Small intestine (tissue), 16 donors: ENCODE measurements at places on chromosomes 16 and 17. TPM values are rescaled to one million over a fixed set of nuclear protein-coding genes. Genes with fewer than 3 reads are reported as not detected.

Gene AKAP1
- polyA plus RNA-seq = 97.7 TPM

GRCh38 chr17:80939151-80940145 is 52.2 kb upstream of the CHMP6 start:
- no peak for DNase-seq

Gene KIF19
- polyA plus RNA-seq = 1.4 TPM

Gene CDH16
- polyA plus RNA-seq = 0.91 TPM

DNA sequence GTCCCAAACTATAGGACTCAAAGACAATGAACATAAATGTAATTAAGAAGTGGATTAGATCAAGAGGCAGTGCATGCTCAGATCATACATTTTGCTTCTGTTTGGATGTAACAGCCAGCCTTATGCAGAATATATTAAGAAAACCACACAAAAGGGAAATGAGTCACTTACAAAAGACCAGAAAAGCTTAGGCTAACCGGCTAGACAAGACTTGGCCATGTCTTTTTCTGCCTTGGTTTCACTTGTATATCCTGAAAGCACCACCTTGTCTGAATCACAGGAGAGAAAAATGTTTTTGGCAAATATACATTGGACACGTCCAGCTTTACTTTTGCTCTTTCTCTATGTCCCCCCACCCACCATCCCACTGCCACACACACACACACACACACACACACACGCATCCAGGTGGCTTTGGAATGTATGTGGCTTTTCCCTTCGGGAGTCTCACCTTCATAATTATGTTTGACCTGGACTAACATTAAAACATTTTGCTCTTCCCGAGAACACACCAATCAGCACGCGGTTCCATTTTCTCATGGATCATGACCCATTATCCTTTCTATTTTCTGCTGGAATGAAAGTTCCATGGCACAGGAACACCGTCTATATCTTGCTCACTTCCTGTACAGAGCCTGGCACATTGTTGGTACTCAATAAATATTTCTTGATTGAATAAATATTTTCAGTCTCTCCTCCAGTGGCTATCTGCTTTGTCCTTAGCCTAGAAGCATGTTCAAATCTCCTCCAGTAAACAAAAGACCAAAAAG is 64.6 kb downstream of the CDK5R1 start:
- peak; percentile 37 for DNase-seq

- no peak for DNase-seq
Observed at GRCh38 chr17:32993977-32994376, 2.3 kb downstream of the SPACA3 start.

- no peak for DNase-seq
Observed at GRCh38 chr17:79947351-79948031, 88.2 kb downstream of the TBC1D16 start.

Gene DNAH17
- polyA plus RNA-seq = not detected

GRCh38 chr17:83100220-83100852 is 20.9 kb downstream of the METRNL start:
- DNase-seq = no peak

DNA sequence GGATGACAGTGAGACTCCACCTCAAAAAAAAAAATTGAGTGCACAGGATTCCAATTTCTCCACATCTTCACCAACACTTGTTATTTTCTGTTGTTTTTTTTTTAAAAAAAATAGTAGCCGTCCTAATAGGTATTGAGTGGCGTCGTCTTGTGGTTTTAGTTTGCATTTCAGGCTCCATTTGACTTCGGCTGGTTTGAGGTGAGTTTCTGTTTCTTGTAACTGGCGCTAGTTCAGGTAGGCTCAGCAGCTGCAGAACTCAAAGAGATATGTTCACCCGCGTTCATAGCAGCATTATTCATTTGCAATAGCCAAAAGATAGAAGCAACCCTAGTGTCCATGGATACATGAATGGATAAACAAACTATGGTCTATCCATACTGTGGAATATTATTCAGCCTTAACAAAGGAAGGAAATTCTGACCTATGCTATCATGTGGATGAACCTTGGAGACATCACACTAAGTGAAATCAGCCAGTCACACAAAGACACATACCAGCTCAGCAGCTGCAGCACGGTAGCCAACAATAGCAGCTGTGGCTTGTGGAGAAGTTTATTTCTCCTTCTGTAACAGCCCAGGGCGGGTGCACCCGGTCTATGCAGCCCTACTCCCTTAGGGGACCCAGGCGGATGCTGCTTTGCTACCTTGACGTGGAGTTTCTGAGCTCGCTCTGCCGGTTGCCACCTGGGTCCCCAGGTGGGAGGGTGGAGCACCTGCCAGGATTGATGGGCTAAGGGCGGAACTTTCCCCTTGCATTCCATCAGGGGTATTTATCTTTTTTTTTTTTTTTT is 44.9 kb downstream of the TMEM235 start:
- DNase-seq = no peak
